ENCODE measurements at places on chromosomes 5 and 9.
A peak's percentile ranks its signal among the peaks of the same experiment; 100 is the strongest.

- DNase-seq: no peak
These were observed 11.8 kb downstream of the OTULIN start for GRCh38 chr5:14676320-14676719.

DNA sequence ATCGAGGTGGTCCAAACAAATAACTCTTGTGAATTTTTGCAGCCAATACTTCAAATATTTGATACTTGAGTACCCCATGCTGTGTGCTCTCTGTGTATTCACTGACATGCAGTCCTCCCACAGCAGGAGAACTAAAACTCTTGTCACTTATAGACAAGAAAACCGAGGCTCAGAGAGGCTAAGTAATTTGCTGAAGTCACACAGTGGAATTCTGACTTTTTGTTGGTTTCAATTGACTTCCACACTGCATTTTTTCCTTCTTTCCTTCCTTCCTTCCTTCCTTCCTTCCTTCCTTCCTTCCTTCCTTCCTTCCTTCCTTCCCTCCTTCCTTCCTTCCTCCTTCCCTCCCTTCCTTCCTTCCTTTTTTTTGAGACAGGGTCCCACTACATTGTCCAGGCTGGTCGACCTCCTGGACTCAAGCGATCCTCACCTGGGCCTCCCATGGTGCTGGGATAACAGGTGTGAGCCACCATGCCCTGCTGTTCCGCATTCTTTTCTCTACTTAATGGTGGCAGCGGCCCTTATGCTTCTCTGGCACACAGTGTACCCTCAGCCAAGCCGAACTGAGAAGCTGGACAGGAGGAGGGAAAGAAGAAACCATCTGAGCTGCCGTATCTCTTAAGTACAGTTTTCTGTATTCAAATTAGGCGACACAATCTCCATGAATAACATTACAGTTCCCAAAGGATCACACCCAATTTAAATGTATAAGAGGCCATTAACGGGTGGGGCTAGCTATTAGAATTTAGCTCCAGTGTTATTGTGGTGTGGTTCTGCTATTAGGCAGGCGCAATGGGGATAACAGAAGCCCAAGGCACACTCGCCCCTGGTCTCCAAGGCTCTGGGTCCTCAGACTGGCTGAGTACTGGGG lies 38.4 kb upstream of the GRHPR start:
- no peak for DNase-seq

GRCh38 chr9:121942866-121943382 lies 150.2 kb downstream of the TTLL11 start:
- DNase-seq: no peak

GRCh38 chr5:177601577-177602457 lies 1.9 kb downstream of the B4GALT7 start:
- DNase-seq: no peak

DNA sequence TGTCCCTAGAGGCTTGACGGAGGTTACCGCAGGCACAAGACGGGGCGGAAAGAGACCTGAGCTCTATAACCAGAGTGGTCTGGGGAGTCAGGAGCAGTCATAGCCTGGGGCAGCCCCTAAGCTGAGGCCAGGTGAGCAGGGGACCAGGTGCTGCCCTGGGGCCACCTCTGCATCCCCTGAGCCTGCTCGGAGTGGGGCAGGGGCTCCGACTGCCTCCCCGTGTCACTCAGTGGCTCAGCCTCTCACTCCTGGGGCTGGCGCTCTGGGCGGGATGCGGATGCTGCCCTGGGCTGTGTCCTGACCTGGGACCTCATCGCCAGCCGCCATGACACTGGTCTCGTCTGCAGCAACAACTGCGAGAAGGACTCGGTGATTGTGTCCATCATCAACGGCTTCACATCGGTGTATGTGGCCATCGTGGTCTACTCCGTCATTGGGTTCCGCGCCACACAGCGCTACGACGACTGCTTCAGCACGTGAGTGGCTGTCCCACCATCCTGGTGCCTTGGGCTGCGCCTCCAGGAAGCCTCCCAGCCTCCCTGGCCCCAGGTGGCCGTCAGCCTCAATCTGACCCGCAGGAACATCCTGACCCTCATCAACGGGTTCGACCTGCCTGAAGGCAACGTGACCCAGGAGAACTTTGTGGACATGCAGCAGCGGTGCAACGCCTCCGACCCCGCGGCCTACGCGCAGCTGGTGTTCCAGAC lies 8.8 kb upstream of the SLC6A18 start:
- DNase-seq: no peak

DNA sequence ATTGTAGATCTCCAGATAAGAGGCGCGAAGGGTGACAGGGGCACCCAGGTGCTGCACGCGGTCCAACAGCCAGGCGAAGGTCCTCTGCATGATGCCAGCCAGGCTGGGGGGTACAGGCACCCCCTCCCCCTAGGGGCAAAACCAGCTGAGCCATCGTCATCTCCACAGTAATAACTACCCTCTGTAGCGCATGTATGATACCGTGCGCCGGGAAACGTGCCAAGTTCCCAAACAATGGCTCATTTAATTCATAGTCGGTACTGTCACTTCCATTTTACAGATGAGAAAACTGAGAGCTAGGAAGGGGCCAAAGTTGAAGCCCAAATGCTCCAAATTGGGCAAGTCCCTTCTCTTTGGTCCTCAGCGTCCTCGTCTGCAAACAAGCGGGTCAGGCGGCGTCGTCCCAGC lies 1.5 kb downstream of the KIF12 start:
- DNase-seq: no peak

GRCh38 chr5:110269478-110270142 lies 456.9 kb downstream of the TMEM232 start:
- DNase-seq: no peak

- no peak for DNase-seq
These were observed 12.5 kb downstream of the CAMK2A start for GRCh38 chr5:150277043-150277442.

- peak; percentile 68 for DNase-seq
These were observed 70.5 kb downstream of the PIK3R1 start for GRCh38 chr5:68285851-68286611.

DNA sequence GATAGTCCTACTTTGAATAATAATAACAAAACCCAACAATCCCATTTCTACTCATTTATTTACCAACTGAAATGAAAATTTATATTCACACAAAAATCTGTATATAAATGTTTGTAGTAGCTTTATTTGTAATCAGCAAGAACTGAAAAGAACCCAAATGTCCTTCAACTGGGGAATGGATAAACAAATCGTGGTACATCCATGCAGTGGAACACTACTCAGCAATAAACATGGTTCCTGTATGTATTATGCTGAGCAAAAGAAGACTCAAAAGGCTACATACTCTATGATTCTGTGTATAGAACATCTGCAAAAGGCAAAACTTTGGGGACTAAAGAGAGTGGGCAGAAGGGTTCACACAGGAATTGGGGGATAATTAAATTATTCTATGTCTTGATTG lies 136.1 kb upstream of the HAND1 start:
- no peak for DNase-seq

DNA sequence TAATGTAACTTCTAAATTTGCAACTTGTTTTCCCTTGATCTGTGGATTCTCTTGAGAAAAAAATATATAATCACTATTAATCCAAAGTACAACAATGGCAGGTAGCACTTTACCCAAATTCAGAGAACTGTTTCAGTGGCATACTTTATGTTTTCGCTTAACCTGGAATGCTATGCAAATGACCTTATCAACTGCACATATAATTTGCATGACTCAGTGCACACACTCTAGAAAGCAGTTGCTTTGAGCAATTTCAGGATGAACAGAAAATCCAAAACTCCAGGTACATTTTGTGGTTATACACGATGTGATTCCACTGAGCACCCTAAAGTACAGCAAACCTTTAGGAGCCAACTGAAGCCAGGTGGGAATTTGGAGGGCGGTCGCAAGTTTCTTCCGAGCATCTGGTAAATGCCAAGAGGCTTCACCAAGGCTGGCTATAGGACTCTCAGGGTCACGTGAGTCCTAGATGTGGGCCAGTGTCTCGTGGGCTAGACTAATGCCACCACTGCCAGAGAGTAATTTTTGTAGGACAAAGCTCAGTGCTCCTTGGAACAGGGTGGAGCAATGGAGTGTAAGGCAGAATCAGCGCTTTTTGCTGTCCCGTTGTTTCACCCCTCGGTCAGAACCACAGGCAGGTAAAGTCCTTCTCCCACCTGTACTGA lies 37.3 kb downstream of the DMGDH start:
- DNase-seq: no peak

GRCh38 chr9:132637351-132637750 lies 32.4 kb downstream of the DDX31 start:
- DNase-seq: peak; percentile 73

DNA sequence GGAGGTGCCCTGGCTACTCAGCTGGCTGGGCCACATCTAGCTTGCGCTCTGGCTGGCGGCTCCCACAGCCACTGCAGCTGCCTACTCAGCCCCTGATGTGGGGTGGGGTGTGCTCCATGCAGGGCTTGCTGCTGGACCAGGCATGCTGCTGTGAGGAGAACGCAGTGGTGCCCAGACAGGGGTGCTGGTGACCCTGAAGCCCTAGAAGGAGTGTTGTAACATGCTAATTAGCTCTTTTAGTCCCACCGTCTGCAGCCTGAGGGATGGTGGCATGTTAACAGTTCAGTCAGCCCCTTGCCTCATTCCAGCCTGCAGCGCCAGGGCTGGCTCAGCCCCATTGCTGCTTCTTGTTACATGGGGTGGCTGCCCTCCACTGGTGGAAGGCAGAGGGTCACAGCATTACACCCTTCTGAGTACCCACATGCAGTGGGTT lies 642.3 kb downstream of the DMRTA1 start:
- peak; percentile 29 for DNase-seq

DNA sequence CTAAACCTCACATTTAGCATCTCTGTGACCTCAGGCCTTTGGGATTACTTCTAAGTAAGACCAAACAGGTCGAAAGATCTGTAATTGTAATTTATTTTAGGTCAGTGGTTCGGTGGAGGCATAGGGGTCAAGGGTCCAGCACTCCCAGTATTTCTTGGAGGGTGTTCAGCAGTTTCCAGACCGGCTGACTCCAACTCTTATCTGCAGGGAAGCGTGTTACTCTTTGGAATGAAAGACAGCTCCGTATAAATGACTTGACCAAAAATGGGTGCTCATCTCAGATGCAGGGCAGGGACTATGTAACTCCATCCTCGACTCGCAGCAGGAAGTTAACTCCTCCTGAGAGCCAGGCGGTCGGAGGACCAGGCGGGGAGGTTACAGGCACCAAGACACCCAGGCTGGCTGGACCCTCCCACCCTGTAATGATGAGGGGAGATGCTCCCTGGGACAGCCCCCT lies 620 bp upstream of the VPS13A start:
- no peak for DNase-seq

DNA sequence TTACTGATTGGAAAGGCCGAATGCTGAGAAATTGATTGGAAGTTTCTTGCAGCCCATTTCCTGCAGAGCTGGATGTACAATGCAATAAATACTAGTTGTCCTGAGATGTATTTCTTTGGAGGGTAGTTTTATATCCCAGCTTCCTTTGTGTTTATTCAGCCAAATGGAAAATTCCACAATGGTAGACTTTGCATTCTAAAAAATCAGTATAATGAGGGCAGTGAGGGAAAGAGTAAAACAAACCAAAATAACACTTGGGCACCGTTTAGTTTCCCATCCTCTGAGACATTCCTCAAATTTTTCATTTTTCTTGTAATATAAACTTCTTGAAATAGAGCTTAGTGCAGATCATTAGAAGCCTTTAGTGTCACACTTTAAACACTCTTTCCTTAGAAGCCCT lies 379.4 kb downstream of the EBF1 start:
- DNase-seq: no peak

DNA sequence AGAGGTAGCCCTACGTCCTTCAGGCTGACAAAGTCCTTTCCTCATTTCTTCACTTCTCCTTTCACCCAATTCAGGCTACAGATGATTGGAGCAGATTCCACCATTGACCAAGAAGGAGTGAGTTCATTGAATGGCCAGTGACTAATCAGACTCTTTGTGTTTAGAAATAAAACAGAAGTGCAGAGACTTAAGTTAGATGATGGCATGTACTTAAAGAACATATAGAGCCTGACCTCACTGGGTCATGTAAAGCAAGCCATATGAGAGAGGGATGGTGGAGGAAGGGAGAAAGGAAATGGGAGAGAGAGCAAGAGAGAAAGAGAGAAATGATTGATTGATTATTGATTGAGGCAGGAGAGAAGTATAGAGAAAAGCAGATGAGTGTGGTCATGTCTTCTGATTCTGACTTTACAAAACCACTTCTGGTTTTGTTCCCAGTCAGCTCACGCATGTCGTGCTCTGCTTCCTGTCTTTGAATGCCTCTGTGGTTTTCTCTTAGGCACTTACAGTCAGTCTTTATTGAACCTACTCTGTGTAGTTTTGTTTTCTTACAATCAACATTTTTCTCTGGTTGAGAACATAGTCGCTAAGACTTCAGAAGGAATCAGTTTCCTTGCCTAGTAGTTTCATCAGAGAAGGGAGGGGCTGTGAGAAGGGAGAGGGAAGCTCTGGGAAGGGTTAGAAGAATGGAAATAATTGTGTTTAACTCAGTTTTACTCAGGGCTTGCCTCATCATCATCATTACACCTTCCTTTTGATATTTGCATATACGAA lies 149.2 kb upstream of the KLF9 start:
- DNase-seq: no peak

DNA sequence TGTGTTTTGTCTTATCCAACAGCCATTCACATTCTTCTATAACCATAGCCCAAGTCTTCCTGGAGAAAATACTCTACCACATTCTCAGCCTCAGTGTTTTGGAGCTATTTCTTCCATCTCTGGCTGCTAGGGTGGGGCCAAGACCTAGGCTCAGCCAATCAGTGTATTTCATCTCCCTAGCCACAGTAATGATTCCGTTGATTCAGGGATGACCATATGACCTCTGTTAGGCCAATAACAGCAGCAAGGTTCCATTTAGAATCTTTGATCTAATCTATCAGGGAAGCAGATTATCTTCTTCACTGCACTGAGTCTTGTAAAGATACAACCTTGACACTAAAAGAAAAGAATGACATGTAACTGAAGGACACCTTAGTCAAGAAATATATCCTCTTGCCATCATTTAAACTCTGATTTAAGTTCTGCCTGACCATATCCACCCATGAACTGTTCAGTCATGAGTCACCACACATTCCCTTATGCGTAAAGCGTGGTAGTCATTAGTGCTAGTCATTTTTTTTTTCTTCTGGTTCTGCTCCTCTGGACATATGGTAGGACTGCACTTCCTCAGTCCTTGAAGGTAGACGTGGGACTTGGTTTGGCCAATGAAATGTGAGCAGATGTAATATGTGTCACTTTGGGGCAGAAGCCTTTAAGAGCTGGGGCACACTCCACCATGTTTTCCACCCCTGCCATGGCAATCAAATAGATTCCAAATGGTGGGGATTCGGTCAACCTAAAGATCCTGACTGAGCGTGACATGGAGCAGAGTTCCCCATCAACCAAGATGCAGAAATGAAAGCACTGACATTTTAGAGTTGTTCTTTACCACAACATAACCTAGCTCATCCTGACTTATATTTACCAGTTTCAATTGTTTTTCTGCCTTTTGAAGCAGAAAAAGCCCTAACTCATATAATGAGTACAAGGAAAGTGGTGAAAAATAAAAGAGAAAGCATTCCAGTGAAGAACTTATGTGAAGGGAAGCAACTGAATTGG lies 12.7 kb upstream of the PRELID2 start:
- no peak for DNase-seq

DNA sequence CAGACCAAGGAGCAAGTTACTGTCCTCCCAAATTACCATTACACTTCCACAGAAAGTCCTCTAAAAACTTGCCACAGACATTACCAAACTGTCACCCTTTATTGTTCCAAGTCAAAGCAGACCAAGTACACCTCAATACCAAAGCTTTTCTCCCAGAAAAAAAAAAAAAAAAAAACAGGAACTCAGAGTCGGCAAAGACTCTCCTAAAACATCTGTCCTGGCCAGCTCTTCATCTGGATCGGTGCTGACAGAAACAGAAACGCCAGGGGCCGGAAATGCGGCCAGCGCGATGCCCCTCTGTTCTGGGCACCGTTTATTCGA lies 718 bp downstream of the DEPDC1B start:
- DNase-seq: no peak

- no peak for DNase-seq
These were observed 7.1 kb upstream of the AFAP1L1 start for GRCh38 chr5:149264439-149265067.
